CD14-positive monocyte (primary cell): ENCODE measurements at places on chromosomes 16 and 17.

DNA sequence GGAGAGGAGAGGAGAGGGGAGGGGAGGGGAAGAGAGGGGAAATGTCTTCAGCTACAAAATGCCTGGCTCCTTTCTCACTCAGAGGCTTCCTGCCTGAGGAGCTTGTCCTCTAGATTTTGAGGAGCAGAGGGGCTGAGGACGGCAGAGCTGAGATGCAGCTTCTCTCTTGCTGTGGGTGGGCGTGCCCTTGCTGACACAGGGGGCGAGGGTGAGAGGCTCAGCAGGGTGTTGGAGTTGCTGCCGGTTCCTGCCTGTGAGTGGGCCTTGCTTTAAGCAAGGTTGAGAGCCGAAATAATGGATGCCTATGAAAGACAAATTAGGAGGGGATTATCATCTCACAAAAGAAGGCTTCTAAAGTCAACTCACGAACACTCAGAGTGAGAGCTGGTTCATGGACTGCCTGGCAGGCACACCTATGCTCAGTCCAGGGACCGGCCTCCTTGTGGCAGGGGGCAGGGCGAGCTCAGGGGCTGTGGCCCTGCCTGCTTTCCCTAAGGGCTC is 215.6 kb downstream of the MSI2 start:
- H3K36me3 ChIP-seq = no peaks in the 10 kb centered on the region
- DNase-seq = no peak
- no peaks in the 10 kb centered on the region for H3K27me3 ChIP-seq
- no peak overlapping the region for H3K4me3 ChIP-seq
- no peaks in the 10 kb centered on the region for H3K4me1 ChIP-seq

DNA sequence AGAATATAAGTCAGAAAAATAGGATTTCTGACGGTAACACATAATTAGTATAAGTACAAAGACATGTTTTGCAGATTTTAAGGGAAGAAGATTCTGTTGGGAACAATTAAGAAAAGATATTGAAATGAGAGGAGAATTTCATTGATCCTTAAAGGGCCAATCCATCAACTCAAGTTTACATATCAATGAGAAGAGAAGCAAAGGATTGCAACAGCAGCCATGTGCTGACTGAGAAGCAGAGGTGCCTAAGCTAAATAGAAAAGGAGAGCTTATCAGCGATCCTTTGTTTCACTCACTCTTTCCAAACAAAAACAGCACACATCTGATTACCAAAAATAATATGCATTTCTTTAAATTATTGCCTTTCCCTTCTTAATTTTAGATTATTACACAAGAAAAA is 94.6 kb downstream of the ITFG1 start:
- H3K36me3 ChIP-seq = peaks cover 13% of the 10 kb centered on the region
- no peaks in the 10 kb centered on the region for H3K4me1 ChIP-seq
- no peak for DNase-seq
- no peak overlapping the region for H3K27ac ChIP-seq
- no peaks in the 10 kb centered on the region for H3K27me3 ChIP-seq

DNA sequence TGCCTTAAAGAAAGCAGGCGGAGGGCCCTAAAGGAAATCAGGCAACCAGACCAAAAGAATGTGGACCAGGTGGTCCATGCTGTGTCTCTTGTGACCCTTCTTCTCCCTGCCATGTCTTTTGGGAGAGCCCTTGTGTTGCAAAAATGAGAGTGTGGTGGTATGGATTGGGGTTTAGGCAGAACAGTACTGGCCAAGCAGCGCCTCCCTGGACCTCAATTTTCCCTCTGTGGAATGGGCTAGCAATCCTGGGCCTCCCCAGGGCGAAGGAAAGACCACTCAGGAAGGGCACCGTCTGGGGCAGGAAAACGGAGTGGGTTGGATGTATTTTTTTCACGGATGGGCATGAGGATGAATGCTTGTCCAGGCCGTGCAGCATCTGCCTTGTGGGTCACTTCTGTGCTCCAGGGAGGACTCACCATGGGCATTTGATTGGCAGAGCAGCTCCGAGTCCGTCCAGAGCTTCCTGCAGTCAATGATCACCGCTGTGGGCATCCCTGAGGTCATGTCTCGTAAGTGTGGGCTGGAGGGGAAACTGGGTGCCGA is 7.6 kb upstream of the NLRC5 start:
- no peak for DNase-seq
- H3K36me3 ChIP-seq = peaks cover 24% of the 10 kb centered on the region
- H3K4me1 ChIP-seq = peaks cover 58% of the 10 kb centered on the region
- no peak overlapping the region for H3K4me3 ChIP-seq

GRCh38 chr16:50632927-50633800 is 47.9 kb downstream of the SNX20 start:
- DNase-seq = no peak
- H3K4me1 ChIP-seq = peaks cover 11% of the 10 kb centered on the region
- no peaks in the 10 kb centered on the region for H3K36me3 ChIP-seq

GRCh38 chr16:15847611-15848175 is 9.1 kb downstream of the MYH11 start:
- H3K4me1 ChIP-seq = no peaks in the 10 kb centered on the region
- no peaks in the 10 kb centered on the region for H3K27me3 ChIP-seq
- no peak overlapping the region for H3K27ac ChIP-seq
- DNase-seq = no peak
- H3K4me3 ChIP-seq = no peak overlapping the region

DNA sequence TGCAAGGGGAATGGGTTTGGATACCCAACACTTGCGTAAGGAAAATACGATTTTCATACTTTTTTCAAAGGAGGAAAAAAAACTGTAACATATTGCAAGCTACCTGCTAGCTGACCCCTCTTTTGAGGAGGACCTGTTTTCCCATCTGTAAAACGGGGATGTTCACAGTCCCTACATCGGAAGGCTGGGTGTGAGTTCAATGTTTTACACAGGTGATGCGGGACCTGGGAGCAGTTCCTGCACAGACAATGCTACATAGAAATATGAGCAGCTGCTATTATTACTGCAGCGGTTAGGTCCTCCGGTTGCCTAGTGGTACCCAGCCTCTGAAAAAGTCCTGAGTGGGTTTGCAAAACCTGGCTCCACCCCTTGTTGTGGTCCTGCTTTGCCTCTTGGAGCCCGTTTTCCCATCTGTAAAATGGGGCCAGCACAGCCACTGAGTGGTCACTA is 3.5 kb downstream of the SOCS1 start:
- peaks cover 16% of the 10 kb centered on the region for H3K27me3 ChIP-seq
- no peak overlapping the region for H3K4me3 ChIP-seq
- no peak for DNase-seq
- H3K4me1 ChIP-seq = peaks cover 30% of the 10 kb centered on the region
- no peaks in the 10 kb centered on the region for H3K36me3 ChIP-seq
- no peak overlapping the region for H3K27ac ChIP-seq

DNA sequence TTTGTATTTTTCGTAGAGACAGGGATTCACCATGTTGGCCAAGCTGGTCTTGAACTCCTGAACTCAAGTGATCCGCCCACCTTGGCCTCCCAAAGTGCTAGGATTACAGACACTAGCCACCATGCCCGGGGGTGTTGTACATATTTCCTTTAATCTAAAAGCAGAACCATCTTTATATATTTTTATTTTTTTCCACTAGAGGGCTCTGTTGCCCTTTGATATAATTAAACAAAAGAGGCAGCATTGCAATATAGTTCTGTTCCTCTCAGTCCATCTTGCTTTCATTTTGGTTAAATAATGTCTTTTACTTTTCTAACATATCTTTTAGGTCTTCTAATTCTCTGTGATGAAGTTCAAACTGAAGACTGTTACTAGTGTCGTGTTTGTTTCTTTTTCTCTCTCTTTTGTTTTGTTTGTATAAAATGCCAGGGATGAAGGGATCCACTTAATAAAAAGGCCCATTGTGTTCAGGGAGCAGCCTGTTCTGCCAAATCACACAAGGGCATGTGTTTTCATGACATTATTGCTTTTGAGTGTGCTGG is 23.4 kb downstream of the WWOX start:
- H3K36me3 ChIP-seq = peaks cover 8% of the 10 kb centered on the region
- H3K4me1 ChIP-seq = no peaks in the 10 kb centered on the region
- no peak overlapping the region for H3K4me3 ChIP-seq
- no peaks in the 10 kb centered on the region for H3K27me3 ChIP-seq
- no peak overlapping the region for H3K27ac ChIP-seq

DNA sequence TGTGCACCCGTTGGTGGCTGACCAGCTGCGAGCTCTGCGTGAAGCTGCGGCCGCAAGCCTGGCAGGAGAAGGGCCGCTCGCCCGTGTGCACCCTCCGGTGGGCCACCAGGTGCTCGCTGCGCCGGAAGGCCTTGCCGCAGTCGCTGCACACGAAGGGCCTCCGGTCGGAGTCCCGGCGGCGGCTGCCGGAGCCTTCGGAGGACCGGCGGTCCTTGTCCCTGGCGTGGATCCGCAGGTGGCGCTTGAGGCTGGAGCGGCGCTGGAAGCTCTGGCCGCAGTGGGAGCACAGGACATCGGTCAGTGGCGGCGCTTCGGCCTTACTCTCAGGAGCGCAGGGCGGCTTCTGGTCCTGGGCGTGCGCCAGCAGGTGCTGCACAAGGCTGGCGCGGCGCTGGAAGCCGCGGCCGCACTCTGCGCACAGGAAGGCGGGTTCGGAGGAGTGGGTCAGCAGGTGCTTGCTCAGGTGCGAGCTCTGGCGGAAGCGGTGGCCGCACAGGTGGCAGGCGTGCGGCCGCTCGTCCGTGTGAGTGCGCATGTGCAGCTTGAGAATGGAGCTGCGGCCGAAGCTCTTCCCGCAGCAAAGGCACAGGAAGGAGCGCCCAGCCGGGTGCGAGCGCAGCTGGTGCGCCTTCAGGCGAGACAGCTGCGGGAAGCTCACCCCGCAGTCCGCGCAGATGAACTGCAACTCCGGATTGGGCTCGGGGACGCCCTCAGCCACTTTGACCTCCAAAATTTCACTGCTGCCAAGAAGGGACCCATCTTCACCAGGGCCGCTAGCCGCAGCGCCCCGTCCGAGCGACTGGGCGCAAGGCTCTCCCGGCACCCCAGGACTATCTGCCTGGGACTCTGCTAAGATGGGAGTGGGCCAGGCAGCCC is 9.1 kb downstream of the ZSCAN10 start:
- H3K4me3 ChIP-seq = no peak overlapping the region
- peaks cover 32% of the 10 kb centered on the region for H3K4me1 ChIP-seq
- DNase-seq = no peak
- H3K27me3 ChIP-seq = no peaks in the 10 kb centered on the region
- H3K36me3 ChIP-seq = no peaks in the 10 kb centered on the region
- no peak overlapping the region for H3K27ac ChIP-seq

DNA sequence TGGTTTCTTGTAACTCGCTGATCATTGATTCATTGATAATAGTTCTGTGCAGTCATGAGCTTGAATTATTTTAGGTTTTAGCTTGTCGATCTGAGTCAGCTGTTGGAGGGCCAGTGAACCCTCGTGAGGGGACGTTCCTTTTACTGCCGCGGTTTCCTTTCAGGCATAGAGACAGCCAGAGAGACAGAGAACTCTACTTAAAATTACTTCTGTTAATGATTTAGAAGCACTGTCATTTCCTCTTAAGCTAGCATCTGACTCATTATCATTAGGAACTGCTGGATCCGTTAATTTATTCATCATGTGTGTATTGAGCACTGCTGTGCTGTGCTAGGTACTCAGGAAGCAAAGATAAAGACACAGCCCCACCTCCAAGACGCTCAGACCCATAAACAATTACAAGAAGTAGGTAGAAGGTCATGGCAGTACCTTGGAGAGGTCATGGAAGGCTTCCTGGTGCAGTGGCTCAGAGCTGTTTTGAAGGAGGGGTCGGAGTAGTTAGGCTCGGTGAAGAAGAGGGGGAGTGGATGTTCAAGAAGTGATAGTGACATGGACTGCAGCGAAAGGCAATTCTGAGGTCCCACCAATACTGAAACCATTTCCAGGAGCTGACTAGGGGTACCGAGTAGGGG is 3.3 kb downstream of the PGS1 start:
- H3K4me1 ChIP-seq = peaks cover 94% of the 10 kb centered on the region
- no peaks in the 10 kb centered on the region for H3K36me3 ChIP-seq
- H3K27ac ChIP-seq = peak overlapping the region; percentile 83
- H3K4me3 ChIP-seq = peak overlapping the region; percentile 63
- H3K27me3 ChIP-seq = no peaks in the 10 kb centered on the region

GRCh38 chr17:66468241-66469087 is 166.1 kb downstream of the PRKCA start:
- peaks cover 75% of the 10 kb centered on the region for H3K4me1 ChIP-seq
- no peaks in the 10 kb centered on the region for H3K36me3 ChIP-seq

DNA sequence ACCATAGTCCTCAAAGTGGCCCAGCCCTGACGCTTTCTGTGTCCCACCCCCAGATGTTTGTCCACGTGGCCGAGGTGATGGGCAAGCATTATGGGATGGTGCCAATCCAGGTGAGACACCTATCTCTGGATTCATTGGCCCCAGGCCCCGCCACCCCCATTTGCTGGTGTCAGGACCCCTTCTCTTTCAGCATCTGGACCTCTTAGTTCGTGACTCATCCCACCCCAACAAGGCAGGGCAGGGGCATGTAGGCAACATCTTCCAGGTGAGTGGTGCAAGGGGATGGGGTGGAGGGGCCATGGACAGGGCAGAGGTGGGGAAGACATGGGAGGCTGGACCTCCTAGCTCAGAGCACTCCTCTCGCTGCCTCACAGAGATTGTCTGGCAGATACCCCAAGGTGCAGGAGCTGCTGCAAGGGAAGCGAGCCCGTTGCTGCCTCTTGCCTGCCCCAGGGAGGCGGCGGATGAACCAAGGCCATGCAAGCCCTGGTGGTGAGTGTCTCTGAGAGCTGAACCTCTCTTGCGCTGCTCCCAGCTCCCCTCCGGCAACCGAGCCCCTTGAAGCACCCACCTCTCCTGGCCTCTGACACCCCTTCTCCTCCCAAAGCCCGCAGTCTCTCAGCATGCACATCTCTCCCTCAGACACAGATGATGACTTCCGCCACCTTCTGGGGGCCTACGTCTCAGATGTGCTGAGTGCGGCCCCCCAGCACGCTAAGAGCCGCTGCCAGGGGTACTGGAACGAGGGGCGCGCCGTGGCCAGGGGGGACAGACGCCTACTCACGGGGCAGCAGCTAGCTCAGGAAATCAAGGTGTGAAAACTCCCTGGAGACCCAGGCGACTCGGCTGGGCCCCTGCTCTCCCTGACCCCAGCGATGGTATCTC is 3.6 kb downstream of the RNF112 start:
- H3K27me3 ChIP-seq = peaks cover 9% of the 10 kb centered on the region
- no peaks in the 10 kb centered on the region for H3K36me3 ChIP-seq
- peaks cover 3% of the 10 kb centered on the region for H3K4me1 ChIP-seq
- no peak overlapping the region for H3K4me3 ChIP-seq

DNA sequence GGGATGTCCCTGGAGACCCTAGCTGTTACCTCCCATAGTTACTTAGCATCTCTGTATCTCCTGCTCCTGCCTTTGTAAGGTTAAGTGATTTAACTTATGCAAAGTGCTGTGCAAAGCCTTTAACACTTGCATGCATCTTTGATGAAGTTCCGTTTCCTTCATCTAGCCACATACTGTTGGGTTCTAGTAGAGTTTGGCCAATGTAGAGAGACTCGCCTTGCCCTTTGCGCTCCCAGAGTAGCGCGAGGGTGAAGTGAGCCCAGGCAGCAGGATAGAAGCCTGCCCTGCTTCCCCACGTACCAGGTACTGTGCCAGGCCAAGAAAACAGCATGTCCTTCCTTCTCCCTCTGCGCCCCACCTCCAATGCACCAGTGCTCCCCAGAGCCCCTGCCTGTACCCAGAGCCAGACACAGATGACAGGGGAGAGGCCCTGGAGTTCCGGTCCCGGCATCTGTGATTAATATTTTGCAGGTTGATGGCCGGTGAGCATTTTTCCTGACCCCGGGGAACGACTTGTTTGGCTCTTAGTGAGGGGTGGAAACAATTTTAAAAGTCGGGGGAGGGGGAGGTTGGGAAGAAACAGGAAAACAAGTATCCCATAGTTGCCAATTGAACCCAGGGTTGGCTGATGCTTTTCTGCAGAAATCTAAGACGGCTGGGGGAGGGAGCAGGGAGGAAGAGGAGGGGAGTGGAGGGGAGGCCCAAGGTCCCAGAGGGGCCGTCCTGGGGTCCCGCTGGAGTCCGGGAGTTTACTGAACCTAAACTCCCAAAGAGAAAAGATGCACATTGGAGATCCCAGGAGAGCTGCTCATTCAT is 13.1 kb upstream of the CDC42EP4 start:
- H3K4me1 ChIP-seq = no peaks in the 10 kb centered on the region
- no peak overlapping the region for H3K4me3 ChIP-seq
- no peaks in the 10 kb centered on the region for H3K27me3 ChIP-seq
- H3K27ac ChIP-seq = no peak overlapping the region
